ENCODE measurements at places on chromosomes 4 and X. TPM values are rescaled to one million over a fixed set of nuclear protein-coding genes. Genes with fewer than 3 reads are reported as not detected.

DNA sequence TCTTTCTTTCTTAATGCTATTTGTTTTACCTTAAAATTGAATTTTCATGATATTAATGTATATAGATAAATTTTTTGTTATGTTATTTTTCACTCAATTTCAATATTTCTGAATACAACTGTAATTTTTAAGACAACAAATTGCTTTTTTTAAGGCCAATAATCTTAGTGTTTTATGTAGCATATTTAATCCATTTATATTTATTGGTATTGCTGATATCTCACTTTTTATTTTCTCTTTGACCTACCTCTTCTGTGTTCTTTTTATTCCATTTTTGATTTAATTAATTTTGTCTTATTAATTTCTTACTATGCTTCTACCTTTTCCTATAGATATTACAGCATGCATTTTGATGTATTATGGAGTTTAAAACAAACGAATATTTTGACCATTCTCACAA lies 460.1 kb upstream of the AGA start:
- H3K27me3 ChIP-seq, result no peaks in the 10 kb centered on the region
- no peaks in the 10 kb centered on the region for H3K36me3 ChIP-seq
- no peak overlapping the region for H3K27ac ChIP-seq
- H3K4me3 ChIP-seq, result no peak overlapping the region
- H3K4me1 ChIP-seq, result no peaks in the 10 kb centered on the region

GRCh38 chr4:82585690-82586435 lies 24.1 kb upstream of the TMEM150C start:
- H3K27ac ChIP-seq, result no peak overlapping the region
- peaks cover 4% of the 10 kb centered on the region for H3K27me3 ChIP-seq
- no peak overlapping the region for H3K4me3 ChIP-seq
- H3K36me3 ChIP-seq, result no peaks in the 10 kb centered on the region
- no peaks in the 10 kb centered on the region for H3K4me1 ChIP-seq

DNA sequence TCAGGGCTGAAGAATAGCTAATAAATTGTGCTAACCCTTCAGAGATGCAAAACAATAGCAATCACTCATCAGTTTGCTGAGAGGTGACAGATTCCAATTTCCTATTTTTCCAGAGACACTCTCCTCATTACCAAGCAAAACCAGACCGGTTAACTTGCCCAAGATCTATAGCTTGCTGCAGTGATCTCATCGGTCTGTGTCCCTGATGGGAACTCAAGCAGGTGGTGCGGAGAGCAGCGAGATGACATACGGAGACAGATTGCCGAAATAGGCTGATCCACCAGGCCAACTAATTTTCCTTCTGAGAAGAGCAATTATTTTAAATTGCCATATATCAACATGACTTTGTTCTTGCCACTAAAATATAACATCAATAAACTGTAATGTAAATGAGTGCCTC lies 10.5 kb upstream of the DCHS2 start:
- no peaks in the 10 kb centered on the region for H3K4me1 ChIP-seq
- H3K36me3 ChIP-seq, result no peaks in the 10 kb centered on the region

DNA sequence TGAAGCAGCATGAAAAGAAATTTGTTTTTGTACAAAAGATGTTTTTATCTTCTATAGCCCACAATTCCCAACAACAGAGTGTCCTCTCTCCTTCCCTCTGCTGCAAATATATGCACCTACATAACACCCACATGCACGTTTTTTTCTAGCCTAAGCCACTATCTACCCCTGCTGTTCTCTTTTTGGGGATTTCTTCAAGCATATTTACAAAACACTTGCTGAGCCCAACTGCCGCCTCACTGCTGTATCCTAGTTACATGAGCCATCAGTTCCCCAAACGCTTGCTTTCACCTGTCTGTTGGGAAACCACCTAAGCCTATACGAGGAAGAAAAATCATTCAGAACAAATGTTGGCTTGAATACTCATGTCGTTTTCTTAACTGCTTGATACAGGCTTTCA lies 127.2 kb downstream of the CHRNA9 start:
- H3K36me3 ChIP-seq, result no peaks in the 10 kb centered on the region
- H3K4me3 ChIP-seq, result peak overlapping the region; percentile 1
- DNase-seq, result peak; percentile 16

- H3K4me3 ChIP-seq, result no peak overlapping the region
- H3K27ac ChIP-seq, result peak overlapping the region; percentile 49
- DNase-seq, result no peak
- no peaks in the 10 kb centered on the region for H3K27me3 ChIP-seq
Observed at GRCh38 chrX:1595711-1596060, 4.3 kb downstream of the AKAP17A start.

- no peaks in the 10 kb centered on the region for H3K36me3 ChIP-seq
- H3K27me3 ChIP-seq, result no peaks in the 10 kb centered on the region
- DNase-seq, result no peak
- H3K4me3 ChIP-seq, result no peak overlapping the region
- H3K27ac ChIP-seq, result no peak overlapping the region
- H3K4me1 ChIP-seq, result no peaks in the 10 kb centered on the region
Observed at GRCh38 chr4:15873117-15873516, 65.4 kb downstream of the FGFBP1 start.

GRCh38 chr4:100278567-100278966 lies 88.3 kb upstream of the DDIT4L start:
- H3K36me3 ChIP-seq, result no peaks in the 10 kb centered on the region
- no peak for DNase-seq
- no peak overlapping the region for H3K4me3 ChIP-seq
- no peak overlapping the region for H3K27ac ChIP-seq
- H3K4me1 ChIP-seq, result no peaks in the 10 kb centered on the region

DNA sequence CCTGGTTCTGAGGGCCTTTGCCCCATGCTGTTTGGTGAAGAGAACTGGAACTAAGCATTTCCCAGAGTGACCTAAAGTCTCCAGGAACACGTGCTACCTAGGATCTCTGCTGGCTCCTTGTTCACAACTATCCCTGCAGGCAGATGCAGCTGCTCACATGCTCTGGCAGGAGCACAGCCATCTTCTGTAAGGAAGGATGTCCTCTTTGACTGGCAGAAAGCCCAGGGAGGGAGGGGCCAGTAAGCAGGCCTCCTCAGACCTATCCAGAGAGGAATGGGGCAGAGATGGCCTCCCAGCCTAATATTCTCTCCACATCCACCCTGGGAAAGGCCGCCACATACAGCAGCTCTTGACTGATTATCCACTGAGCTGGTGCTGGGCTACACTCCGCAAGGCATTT lies 142.8 kb upstream of the EOLA2 start:
- H3K36me3 ChIP-seq, result no peaks in the 10 kb centered on the region
- H3K27me3 ChIP-seq, result peaks cover 4% of the 10 kb centered on the region
- DNase-seq, result no peak
- no peak overlapping the region for H3K4me3 ChIP-seq

DNA sequence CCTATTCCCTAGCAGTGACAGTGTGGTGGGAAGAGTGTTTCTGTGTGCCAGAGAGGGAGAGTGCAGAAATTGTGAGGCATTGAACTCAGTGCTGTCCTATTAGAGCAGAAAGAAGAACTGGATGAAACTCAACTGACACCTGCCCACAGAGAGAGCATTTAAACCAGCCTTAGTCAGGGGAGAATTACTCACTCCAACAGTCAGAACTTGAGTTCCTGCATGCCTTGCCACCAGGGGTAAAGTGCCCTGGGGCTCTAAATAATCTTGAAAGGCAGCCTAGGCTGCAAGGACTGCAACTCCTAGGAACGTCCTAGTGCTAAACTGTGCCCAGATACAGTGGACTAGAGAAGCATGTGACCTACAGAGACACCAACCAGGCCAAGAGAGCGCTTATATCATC lies 12.8 kb downstream of the CYSLTR1 start:
- H3K27me3 ChIP-seq, result no peaks in the 10 kb centered on the region
- no peaks in the 10 kb centered on the region for H3K36me3 ChIP-seq
- no peak for DNase-seq
- no peak overlapping the region for H3K4me3 ChIP-seq
- peaks cover 84% of the 10 kb centered on the region for H3K4me1 ChIP-seq

GRCh38 chr4:174071595-174071994 lies 211.9 kb downstream of the FBXO8 start:
- no peaks in the 10 kb centered on the region for H3K36me3 ChIP-seq
- no peaks in the 10 kb centered on the region for H3K4me1 ChIP-seq
- no peak for DNase-seq
- H3K27me3 ChIP-seq, result no peaks in the 10 kb centered on the region
- no peak overlapping the region for H3K4me3 ChIP-seq

DNA sequence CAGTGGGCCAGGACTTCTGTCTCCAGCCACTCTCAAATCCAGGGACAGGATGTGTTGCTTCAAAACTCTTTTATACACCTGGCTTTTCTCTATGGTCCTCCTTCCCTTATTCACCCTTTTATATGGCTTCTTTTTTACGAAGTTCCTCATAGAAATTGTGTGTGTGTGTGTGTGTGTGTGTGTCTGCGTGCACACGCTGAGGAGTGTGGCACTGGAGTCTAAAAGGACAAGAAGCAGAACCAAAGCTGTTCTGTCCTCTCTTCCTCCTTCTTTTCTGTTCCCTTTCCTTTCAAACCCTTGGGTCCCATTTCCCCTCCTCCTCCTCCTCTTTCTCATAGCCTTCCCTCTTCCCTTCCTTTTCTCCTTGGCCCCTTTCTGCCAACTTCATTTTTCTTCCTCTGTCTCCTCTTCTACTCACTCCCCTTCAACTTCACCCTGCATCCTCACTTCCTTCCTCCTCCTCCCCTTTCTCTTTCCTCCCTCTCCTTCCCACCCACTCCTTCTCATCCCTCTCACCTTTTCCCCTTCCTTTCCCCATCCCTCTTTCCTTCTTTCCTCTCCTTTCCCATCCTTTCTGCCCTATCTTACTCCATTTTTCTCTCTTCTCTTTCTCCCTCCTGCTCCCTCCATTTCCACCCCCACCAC lies 360.5 kb downstream of the MID1IP1 start:
- H3K4me3 ChIP-seq, result peak overlapping the region; percentile 26
- no peak for DNase-seq
- peaks cover 28% of the 10 kb centered on the region for H3K27me3 ChIP-seq
- peaks cover 7% of the 10 kb centered on the region for H3K36me3 ChIP-seq

Gene KLB
- polyA plus RNA-seq, result 0.13 TPM

All from naive B cell (primary cell).